Transverse colon (tissue), 4 donors: ENCODE measurements at places on chromosomes 2 and 18.

DNA sequence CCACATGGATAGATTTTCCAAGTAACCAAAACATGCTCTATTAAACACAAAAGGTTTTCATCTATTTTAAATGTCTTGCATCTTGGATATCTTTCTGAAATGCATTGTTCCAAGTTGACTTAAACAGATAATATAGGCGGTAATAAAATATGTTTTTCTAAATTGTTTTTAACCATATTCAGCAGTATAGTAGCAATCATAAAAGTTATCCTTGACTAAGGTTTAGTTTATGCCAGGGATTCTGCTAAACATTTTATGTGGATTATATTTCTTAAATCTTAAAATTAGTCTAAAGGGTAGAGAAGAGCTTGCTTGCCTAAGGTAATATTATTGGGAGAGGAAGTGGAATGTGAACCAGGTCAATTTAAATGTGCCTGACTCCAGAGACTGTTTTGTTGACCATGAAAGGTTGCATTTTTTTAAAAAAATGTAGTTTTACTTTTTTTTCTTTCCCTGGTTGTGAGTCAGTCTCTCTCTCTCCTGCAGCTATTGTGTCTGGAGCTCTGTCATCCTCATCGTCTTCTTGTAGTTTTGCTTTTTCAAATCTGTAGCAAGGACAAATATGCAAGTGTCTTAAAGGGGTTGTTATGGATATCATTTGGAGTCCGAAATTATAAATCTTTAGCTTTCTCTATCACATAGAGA is 309.1 kb upstream of the COL3A1 start:
- DNase-seq: no peak

DNA sequence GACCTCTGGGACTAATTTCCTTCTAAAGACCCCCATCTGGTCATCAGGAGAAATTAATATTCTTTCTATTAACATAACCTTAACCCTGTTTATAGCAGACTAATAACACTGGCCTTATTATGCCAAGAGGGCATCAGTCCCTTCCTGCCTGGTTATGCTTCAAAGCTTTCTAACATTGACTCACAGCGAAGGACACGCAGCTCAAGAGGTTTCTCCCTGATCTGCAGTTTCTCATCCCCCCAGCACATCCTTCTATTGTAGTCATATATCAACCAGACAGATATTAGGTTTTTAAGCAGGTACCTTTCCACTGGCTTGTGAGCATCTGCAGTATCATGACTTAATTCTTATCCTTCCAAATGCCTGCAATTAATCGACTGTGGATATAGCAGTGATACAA is 100.0 kb upstream of the CXCR4 start:
- DNase-seq: no peak

DNA sequence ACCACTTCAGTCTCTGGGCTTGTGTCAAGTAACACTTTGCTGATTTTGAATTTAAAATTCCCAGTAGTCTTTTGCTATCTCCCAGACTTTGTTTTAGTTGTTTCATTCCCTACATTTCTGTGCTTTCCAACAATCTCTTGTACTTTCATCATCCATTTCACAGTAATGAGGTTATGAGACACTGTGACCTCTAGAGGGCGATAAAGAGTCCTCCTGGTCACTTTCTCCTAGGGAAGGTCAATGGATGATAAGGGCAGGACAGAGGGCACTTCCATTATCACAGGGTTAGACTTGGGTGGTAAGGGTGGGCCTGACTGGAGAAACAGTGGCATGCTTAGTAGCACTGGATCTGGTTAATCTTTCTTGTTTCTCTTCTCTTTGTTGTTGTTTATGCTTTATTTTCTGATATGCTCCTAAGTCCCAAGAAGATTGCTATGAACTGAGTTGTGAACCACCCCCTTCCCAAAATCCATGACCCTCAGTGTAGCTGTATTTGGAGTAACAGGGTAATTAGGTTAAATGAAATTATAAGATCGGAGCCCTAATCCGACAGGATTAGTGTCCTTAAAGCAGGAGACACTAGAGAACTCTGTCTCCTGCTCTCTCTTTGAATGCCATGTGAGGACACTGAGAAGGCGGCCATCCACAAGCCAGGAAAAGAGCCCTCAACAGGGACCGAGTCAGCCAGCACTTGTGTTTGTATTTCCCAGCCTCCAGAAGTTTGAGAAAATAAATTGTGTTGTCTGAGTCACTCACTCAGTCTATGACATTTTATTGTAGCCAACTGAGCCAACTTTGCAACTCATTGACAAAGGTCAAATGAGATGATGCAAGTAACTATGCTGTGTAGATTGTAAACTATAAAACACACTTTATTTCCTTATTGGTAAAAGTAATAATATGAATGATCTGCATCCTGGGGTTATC is 779.2 kb downstream of the CNTNAP5 start:
- DNase-seq: peak; percentile 43

DNA sequence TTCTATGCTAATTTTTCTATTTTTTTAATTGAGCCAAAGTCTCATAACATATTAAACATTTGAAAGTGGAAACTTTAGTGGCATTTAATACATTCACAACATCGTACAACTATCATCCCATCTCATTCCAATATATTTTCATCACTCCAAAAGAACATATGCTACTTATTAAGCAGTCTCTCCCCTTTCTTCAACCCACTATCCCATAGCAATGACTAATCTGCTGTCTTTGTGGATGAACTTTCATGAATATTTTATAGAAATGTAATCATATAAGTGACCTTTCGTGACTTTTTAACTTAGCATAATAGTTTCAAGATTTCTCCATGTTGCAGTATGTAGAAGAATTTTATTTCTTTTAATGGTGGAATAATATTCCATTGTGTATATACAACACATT is 90.3 kb downstream of the CCDC178 start:
- no peak for DNase-seq
